Liver (tissue), 10 donors: ENCODE measurements at places on chromosomes 6 and 20. TPM values are rescaled to one million over a fixed set of nuclear protein-coding genes. Genes with fewer than 3 reads are reported as not detected.

DNA sequence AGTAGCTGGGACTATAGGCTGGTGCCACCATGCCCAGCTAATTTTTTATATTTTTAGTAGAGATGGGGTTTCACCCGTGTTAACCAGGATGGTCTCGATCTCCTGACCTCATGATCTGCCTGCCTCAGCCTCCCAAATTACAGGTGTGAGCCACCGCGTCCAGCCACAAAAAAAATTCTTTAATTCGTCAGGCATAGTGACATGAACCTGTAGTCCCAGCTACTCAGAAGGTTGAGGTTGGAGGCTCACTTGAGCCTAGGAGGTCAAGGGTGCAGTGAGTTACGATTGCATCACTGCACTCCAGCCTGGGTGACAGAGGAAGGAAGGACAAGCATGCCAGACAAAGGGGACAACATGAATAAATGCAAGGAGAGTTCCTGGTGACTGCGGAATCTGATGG, 19.5 kb upstream of the ASXL1 start:
- H3K4me3 ChIP-seq, result no peak overlapping the region
- H3K4me1 ChIP-seq, result no peaks in the 10 kb centered on the region
- no peak for DNase-seq
- H3K36me3 ChIP-seq, result no peaks in the 10 kb centered on the region
- no peaks in the 10 kb centered on the region for H3K27me3 ChIP-seq

DNA sequence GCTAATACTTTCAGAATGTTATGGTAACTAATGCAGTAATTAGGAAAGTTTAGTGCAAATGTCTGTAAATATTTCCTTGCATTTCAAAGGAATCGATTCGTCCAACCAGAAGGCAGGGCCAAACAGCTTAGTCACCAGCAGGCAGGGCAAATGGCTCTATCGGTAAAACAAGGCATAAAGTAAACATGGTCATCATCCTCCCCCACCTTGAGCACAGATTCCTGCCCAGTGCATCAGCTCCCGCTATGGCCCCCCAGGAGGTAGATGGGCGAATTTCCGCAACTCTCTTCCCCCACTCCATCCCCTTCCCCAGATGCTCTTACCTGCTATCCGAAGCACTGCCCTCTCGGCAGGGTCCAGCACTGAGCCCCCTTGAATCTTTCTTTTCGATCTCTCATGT, 103.8 kb upstream of the BEND6 start:
- no peaks in the 10 kb centered on the region for H3K4me1 ChIP-seq
- H3K27me3 ChIP-seq, result no peaks in the 10 kb centered on the region
- no peaks in the 10 kb centered on the region for H3K36me3 ChIP-seq

LY6G5B gene
- 1.4 TPM for total RNA-seq

LAMA5 gene
- total RNA-seq, result 40.2 TPM

GRCh38 chr20:47847884-47848485, 62.7 kb upstream of the SULF2 start:
- H3K4me3 ChIP-seq, result no peak overlapping the region
- no peak overlapping the region for H3K27ac ChIP-seq
- no peaks in the 10 kb centered on the region for H3K36me3 ChIP-seq
- no peak for DNase-seq

NMBR gene
- not detected for total RNA-seq

LY6G6F gene
- 3.2 TPM for total RNA-seq

DNA sequence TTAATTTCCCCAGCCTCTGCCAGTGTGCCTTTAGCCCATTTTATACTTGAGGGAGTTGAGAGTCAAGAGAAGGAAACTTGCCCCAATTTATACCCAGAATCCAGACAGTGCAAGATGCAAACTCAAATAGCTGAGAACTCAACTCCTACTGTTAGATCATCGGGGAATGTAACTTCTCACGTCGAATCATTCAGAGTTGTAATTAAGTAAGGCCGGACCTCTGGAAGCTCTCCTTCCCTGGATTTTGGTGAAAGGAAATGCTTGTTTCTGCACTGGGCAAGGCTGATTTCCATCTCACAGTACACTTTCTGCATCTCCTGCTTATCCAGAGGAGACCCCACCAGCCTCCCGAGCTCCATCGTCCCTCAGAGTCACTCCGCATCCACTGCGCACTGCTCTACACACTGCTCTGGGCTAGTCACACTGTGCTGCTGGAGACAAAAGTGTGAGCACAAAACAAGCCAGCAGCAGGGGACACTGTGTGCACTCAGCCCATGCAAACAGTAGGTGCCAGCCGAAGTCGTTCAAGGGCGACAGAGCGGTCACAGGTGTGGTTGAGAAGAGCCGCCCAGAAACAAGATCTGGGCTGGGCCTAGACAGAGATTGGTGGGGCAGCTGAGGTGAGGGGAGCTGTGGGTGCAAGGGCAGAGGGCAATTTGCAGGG, 150.4 kb upstream of the QKI start:
- H3K27me3 ChIP-seq, result no peaks in the 10 kb centered on the region
- no peak for DNase-seq
- H3K36me3 ChIP-seq, result no peaks in the 10 kb centered on the region
- no peak overlapping the region for H3K27ac ChIP-seq
- H3K4me1 ChIP-seq, result peaks cover 3% of the 10 kb centered on the region
- no peak overlapping the region for H3K4me3 ChIP-seq

GRCh38 chr20:23569570-23569969, 1.3 kb upstream of the CST9L start:
- no peaks in the 10 kb centered on the region for H3K27me3 ChIP-seq
- peaks cover 1% of the 10 kb centered on the region for H3K4me1 ChIP-seq
- H3K36me3 ChIP-seq, result no peaks in the 10 kb centered on the region
- no peak for DNase-seq
- no peak overlapping the region for H3K4me3 ChIP-seq

- H3K27me3 ChIP-seq, result no peaks in the 10 kb centered on the region
- no peak for DNase-seq
- peaks cover 18% of the 10 kb centered on the region for H3K36me3 ChIP-seq
These were observed 26.7 kb downstream of the ZNF337 start for GRCh38 chr20:25669826-25670422.

KCNK16 gene
- total RNA-seq, result not detected

DNA sequence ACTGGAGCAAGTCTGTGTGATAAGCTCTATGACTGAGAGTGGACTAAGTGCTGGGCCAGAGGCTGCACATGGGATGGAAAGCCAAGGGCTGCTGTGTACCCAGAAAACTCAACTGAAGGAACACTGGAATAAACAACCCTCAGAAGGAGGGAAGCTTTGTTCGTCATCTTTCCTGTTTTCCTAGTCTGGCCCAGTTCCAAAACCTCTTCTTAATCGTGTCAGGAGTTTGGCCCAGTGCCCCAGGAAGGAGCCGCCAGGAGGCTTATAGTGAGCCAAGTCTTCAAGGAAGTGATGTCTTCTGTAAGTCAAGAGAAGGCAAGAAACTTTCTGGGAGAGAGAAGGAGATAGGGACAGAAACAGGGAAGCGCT, 23.3 kb upstream of the TOP1 start:
- peak overlapping the region; percentile 64 for H3K27ac ChIP-seq
- DNase-seq, result no peak
- H3K4me3 ChIP-seq, result no peak overlapping the region
- H3K4me1 ChIP-seq, result peaks cover 4% of the 10 kb centered on the region
- no peaks in the 10 kb centered on the region for H3K27me3 ChIP-seq
- H3K36me3 ChIP-seq, result no peaks in the 10 kb centered on the region

DNA sequence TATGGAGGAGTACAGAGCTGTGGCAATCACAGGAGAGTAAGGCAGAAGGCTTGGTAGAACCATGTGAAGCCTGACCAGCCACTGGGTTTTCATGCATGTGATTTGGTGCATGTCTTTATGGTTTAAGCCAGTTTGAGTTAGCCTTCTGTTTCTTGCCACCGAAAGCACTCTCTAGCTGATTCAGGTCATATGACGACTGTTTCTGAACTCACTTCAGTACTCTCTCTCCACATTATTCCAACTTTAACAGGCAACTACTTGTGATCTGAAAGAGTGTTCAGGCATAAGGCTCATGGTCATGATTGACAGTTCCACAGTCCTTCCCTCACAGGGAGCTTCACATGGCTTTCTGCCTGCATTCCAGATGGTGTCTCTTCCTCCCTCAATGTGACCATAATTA, 63.3 kb upstream of the TAB2 start:
- no peak overlapping the region for H3K4me3 ChIP-seq
- H3K27ac ChIP-seq, result no peak overlapping the region
- H3K27me3 ChIP-seq, result no peaks in the 10 kb centered on the region

TRIM31 gene
- 0.79 TPM for total RNA-seq

DNA sequence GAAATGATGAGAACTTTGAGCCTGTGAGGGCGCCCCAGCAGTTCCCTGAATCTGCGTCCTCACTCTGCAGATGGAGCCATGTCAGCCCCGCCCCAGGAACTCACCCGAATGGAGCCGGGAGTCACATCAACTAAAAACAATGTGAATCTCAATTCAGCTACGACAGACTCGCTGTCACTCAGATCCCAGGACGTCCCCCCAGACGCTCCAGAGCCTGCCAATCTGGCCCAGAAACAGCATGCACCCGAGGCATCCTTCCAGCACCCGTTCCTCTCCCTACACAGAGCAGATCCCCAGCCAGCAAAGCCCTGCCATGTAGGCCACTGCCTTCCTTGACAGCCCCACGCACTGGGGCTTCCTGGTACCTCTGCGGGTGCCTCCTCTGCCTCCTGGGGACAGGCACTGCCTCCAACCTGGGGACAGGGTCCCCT, 248.0 kb downstream of the TTLL2 start:
- peaks cover 6% of the 10 kb centered on the region for H3K4me1 ChIP-seq
- H3K4me3 ChIP-seq, result no peak overlapping the region
- peak; percentile 24 for DNase-seq
- H3K36me3 ChIP-seq, result no peaks in the 10 kb centered on the region

DNA sequence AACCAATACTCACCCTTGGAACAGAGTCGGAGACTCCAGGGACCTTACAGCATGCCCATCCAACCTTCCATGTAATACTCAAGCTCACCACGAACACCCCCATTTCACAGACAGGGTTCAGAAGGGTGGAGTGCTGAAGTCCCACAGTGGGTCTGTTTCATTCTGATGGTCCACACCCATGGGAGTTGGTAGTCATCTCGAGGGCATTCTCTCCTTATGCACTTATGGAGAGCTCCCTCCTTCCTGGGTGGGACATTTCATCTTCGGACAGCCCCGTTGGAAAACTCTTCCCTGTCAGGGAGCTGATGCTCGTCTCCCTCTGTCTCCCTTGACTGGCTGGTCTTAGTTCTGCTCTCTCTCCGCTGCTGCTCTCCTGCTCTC, 38.9 kb downstream of the COX4I2 start:
- no peak overlapping the region for H3K4me3 ChIP-seq
- no peaks in the 10 kb centered on the region for H3K27me3 ChIP-seq
- no peak for DNase-seq
- no peaks in the 10 kb centered on the region for H3K36me3 ChIP-seq
- no peak overlapping the region for H3K27ac ChIP-seq
- peaks cover 63% of the 10 kb centered on the region for H3K4me1 ChIP-seq

ZKSCAN4 gene
- total RNA-seq, result 3.3 TPM

GRCh38 chr6:100880149-100880852, 828 bp downstream of the ASCC3 start:
- no peaks in the 10 kb centered on the region for H3K27me3 ChIP-seq
- no peak for DNase-seq
- H3K27ac ChIP-seq, result peak overlapping the region; percentile 94
- H3K4me3 ChIP-seq, result peak overlapping the region; percentile 91

- H3K36me3 ChIP-seq, result no peaks in the 10 kb centered on the region
- no peak for DNase-seq
- H3K27me3 ChIP-seq, result no peaks in the 10 kb centered on the region
- no peaks in the 10 kb centered on the region for H3K4me1 ChIP-seq
These were observed 137.1 kb upstream of the OLIG3 start for GRCh38 chr6:137631323-137631722.

SLC22A7 gene
- total RNA-seq, result 495 TPM

GRCh38 chr6:156971153-156971885, 194.1 kb downstream of the ARID1B start:
- H3K4me1 ChIP-seq, result no peaks in the 10 kb centered on the region
- no peak overlapping the region for H3K27ac ChIP-seq
- H3K27me3 ChIP-seq, result no peaks in the 10 kb centered on the region
- no peak for DNase-seq

- no peak for DNase-seq
- H3K4me3 ChIP-seq, result peak overlapping the region; percentile 61
- peaks cover 4% of the 10 kb centered on the region for H3K4me1 ChIP-seq
- H3K27me3 ChIP-seq, result no peaks in the 10 kb centered on the region
- H3K27ac ChIP-seq, result peak overlapping the region; percentile 94
These were observed 793 bp upstream of the PDSS2 start for GRCh38 chr6:107460083-107460631.

DNA sequence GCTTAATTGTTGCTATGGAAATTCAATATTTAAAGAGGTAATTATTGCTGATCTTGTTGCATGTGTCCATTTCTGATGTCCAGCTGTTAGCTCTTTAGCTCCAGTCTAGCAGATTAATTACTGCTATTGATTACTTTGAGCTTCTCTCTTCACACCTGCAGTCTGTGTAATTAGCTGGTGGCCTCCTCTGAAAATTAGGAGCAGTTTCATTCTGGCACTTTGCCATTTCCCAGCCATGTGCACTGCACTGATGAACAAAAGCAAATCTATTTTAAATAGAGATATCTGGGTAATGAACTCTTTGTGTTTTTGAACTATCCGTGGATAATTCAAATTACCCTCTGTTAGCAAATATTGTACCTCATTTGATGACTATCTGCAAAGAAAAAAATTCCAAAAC, 275.9 kb downstream of the RNF144B start:
- no peaks in the 10 kb centered on the region for H3K36me3 ChIP-seq
- no peak overlapping the region for H3K27ac ChIP-seq
- H3K27me3 ChIP-seq, result no peaks in the 10 kb centered on the region
- DNase-seq, result no peak

DNA sequence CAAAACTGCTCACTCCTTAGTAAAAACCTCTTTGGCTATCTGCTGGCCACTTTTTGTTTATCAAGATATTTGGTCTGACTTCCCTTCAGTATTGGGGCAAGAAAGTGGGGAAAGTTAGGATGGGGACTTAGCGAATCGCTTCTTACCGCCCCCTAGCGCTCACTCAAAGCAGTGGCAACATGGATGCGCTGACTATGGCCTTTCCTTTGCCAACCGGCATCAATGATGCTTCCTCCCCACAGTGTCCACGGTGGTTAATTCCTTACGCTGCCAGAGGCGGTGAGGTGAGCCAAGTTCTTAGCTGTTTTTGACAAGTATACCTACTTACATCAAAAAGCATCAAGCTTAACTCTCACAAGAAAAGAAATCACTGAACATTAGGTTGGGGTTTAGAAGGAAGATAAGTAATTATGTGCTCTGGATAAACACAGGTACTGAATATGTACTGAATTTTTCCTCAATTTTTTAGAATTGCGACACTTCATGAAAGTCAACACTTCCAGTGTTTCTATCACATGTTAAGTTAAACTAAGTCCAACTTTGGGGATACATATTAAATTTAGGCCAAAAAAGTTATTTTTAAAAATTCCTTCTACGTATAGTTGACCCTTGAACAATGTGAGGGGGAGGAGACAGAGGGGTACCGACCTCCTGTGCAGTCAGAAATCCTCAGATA, 86.7 kb downstream of the GMDS start:
- no peak overlapping the region for H3K4me3 ChIP-seq
- no peaks in the 10 kb centered on the region for H3K36me3 ChIP-seq
- no peak for DNase-seq
- no peaks in the 10 kb centered on the region for H3K4me1 ChIP-seq
- no peaks in the 10 kb centered on the region for H3K27me3 ChIP-seq
- no peak overlapping the region for H3K27ac ChIP-seq

TNFRSF6B gene
- not detected for total RNA-seq
